ENCODE measurements at places on chromosomes 4 and X.

GRCh38 chrX:4690521-4690920, 977.1 kb upstream of the PRKX start:
- DNase-seq = no peak

GRCh38 chrX:73903941-73904340, 340.9 kb downstream of the CHIC1 start:
- DNase-seq = no peak

DNA sequence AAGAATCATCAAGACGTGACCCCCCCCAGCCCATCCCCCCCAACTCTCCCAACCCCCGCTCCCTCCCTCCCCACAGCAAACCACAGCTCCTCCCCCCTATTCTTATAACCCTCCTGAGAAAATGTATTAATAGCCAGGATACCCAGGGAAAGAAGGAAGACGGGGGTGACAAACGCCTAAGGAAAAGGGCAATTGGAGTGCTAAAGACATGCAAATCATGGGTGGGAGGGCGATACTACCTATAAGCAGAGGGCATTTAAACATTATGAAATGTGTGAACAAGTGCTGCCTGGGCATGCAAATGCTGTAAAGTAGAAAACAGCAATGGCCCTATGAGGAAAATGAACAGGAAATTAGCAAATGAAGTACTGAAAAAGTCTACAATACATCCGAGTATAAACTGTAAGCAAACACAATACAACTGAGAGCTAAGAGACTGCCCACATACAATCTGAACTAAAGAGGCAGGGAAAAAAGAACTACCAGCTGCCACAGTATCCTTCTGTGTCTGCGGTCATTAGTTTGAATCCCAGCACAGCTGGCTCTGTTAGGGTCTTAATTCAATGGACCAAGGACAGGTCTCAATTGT, 2.4 kb downstream of the CXXC4 start:
- no peak for DNase-seq

GRCh38 chr4:136881666-136882065, 650.6 kb downstream of the PCDH18 start:
- no peak for DNase-seq

DNA sequence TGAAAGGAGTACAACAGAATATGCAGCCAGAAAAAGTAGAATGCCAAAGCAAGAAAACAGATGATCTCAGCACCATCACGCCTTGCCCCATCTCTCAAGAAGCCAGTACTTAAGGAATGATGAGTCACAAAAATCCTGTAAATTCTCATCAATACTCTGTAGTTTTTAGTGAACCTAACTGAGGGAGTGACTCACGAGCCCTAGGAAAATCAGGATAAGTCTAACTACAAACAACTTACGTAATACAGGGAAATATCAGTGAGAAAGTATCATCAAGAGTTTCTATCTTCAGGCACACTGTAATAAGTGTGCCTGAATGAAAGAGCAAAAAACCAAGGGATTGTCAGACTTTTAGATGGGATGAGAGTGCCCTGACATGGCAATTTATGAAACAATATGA, 644.4 kb downstream of the STPG2 start:
- DNase-seq = no peak

DNA sequence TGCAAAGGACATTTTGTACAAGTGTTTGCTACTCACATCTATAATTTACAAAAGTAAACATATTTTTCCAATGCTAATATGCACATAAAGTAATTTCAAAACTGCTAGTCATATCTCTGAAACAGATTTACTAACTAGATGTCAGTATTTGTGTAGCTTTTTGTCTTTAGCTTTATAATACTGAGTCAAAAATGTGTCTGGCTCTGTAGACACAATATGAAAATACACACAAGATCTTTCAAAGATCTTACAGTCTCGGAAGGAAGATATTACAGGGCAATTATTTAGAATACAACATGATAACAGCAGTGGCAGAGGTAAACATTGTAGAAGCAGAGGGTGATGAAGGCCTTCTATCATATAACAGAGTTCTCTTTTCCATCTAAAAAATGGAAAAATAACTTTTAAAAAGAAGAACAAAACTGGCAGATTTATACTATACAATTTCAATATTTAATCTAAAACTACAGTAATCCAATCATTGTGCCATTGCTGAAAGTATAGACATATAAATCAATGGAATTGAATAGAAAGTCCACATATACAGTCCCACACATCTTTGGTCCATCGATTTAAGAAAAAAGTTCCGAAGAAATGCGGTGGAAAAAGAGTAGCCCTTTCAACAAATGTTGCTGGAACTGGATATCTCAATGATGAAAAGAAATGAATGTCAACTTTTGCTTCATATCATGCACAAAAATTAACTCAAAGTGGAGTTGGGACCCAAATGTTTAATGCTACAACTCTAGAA, 29.4 kb downstream of the ARAP2 start:
- no peak for DNase-seq

DNA sequence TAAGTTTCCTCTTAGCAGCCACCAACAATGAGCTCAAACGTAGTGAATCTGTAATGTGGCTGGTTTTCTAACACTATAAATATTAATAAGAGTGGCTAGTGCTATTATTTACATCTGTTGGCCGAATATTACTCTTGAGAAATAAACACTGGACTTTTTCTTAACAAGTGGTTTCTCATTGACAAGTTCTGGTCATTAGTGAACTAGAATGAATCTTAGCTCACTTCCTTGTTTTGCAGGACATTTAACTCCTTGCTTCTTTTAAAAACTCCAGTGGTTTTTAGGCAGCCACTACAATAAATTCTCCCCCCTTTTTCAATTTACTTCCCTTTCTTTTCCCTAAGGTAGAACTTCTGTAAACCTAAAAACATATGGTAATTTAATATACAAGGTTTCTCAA, 177.2 kb downstream of the ARAP2 start:
- no peak for DNase-seq

GRCh38 chrX:13223868-13224567, 95.8 kb downstream of the ATXN3L start:
- DNase-seq = no peak

GRCh38 chr4:66562276-66562806, 892.1 kb upstream of the EPHA5 start:
- no peak for DNase-seq

DNA sequence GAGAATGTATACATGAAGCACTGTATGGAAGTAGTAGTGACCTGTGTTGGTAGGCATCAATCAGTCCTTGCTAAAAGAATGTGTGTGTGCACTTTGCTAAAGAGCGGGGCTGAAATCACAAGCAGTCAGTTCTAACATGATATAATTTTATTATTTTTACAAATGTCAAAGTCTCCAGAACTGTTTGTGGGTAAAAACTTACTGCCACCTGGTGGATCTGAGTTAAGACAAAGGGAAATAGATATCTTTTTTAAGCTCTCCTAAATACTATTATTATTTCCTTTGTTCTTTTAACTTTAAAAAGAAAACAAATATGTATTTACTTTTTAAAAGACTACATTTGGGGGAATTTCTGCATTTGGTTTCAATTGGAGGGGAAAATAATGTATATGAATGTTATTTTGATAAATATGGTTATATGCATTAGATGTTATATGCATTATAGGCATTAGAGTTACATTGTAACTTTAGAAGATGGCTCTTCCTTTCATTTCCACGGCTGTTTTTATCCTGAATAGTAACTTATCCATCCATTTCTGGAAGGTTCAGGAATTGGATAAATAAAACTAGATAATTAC, 7.8 kb upstream of the CLOCK start:
- no peak for DNase-seq

GRCh38 chr4:113436360-113436759, 325.2 kb downstream of the CAMK2D start:
- no peak for DNase-seq

GRCh38 chrX:155923200-155923599, 42.1 kb downstream of the VAMP7 start:
- DNase-seq = no peak

GRCh38 chrX:136584545-136584944, 52.5 kb downstream of the VGLL1 start:
- DNase-seq = no peak

DNA sequence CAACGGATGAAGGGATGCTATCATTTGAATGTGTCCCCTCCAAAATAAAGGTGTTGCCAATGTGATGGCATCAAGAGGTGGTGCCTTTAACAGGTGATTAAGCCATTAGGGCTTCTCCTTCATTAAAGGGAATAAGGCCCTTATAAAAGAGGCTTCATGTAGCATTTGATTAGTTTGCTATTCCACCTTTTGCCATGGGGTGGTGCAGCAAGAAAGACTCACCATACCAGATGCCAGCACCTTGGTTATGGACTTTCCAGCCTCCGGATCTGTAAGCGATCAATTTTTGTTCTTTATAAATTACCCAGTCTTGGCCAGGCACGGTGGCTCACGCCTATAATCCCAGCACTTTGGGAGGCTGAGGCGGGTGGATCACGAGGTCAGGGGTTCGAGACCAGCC, 7.9 kb upstream of the SLC25A43 start:
- DNase-seq = no peak

DNA sequence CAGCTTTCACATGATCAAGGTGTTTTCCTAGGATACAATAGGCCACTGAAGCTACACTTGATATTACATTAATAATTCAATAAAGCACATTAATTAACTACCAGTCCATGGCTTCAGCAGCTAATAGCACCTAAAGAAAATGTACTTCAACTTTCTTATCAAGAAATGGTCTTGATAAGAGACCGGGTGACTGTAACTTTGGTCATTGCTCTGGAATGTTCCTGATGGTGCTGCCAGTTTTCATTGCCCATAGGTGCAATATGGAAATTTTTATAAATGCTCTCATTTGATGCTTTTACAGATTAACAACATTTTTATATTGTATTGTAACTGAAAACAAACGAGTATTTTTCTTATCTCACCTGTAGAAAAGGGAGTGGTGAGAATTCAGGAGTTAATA, 165.4 kb downstream of the SHROOM3 start:
- no peak for DNase-seq

GRCh38 chr4:139530833-139531427, 25.1 kb downstream of the SETD7 start:
- DNase-seq = no peak

GRCh38 chr4:158722291-158722916, 792 bp downstream of the PPID start:
- no peak for DNase-seq

DNA sequence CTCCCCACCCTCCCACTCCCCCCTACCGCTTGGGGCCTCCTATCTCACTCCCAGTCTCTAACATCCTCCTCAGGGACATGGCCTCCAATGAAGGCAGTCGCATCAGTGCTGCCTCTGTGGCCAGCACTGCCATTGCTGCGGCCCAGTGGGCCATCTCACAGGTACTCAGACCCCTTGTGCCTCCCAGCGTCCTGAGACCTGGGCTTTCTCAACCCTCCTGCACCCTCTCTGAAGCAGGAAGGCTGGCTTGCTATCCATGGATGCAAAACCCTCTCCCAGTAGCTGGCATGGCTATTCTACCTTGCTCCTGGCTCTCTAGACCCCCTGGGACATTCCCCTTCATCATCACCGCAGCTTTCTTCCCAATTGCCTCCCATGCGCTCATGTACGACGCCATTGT, 13.3 kb upstream of the UBA1 start:
- no peak for DNase-seq

DNA sequence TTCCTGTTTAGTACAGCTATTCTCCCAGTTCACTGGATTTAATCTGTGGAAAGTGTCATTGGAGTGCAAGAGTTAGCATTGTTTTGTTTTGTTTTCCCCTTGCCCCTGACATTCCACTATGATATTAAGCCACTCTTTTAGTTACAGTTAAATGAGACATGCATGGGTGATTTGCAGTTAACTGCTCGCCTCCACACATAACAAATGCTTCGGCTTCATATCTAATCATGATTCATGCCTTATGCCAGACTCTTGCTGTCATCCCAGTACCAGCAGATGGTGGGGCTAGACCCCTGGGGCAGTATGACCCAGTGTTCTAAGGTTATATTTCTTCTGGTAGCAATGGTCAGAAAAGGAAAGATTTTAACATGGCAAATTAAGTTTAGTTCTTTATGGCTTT, 80.1 kb downstream of the RAP1GDS1 start:
- DNase-seq = no peak

DNA sequence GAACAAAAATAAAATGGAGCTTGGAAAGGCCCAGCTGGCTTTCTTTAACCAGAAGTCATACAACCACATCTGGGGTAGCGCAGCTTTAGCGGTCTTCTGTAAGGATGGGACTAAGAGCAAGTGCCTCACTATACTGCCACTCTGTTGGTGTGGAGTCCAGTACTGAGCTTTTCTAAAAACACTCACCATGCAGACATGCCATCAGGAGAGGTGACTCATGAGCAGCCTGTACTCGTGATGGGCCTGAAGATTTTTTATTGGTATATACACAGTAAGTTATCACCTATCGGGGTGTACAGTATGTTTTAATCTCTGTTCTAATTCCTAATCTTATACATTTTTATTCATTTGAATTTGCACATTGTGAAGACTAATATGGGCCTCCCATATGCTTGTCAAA, 9.6 kb downstream of the PPP3CA start:
- DNase-seq = no peak

- no peak for DNase-seq
Observed at GRCh38 chr4:98527534-98528269, 130.7 kb downstream of the TSPAN5 start.

GRCh38 chr4:124958847-124959246, 246.3 kb upstream of the ANKRD50 start:
- DNase-seq = no peak

GRCh38 chr4:81471298-81471587, 464 bp downstream of the RASGEF1B start:
- no peak for DNase-seq

- DNase-seq = no peak
Observed at GRCh38 chr4:34417160-34417559, 1827.2 kb downstream of the ARAP2 start.

Data from nucleus accumbens (tissue), 56 donors.